ENCODE measurements at places on chromosomes 2 and 18.

GRCh38 chr18:22238036-22238435, 68.6 kb downstream of the GATA6 start:
- DNase-seq = no peak

GRCh38 chr2:72830273-72830672, 4.4 kb upstream of the EXOC6B start:
- no peak for DNase-seq

DNA sequence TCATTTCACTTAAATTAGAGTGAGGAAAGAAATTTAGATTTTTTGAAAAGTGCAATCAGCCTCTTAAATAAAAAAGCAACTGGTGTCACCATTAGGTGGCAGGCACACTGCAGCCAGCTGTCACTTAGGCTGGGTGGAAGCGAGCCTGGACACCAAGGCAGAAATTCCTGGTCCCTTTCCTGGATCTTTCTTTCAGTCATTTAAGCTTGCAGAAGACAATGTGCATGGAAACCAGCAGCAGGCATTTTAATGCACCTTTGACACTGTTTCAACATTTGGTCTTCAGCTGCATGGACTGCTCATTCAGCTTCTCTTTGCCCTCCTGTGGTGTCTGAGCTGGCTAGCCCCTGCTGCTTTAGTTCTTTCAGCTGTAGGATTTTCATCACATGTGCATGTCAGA, 61.0 kb downstream of the AQP4 start:
- no peak for DNase-seq

- no peak for DNase-seq
These were observed 1.5 kb upstream of the PROM2 start for GRCh38 chr2:95272781-95273180.

GRCh38 chr2:174325373-174326160, 9.2 kb upstream of the SP9 start:
- DNase-seq = no peak

DNA sequence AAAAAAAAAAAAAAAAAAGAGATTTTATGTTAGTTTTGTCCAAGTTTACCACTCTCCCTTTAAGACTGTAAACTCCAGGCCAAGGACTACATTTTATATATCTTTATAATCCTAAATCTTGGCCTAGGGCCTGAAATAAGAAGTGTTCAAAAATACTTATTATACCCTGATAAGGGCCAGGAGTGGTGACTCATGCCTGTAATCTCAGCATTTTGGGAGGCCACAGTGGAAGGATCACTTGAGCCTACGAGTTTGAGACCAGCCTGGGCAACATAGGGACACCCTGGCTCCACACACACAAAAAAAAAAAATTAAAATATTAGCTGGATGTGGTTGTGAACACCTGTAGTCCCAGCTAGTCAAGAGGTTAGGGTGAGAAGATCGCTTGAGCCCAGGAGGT, 12.7 kb downstream of the TRIP12 start:
- no peak for DNase-seq

DNA sequence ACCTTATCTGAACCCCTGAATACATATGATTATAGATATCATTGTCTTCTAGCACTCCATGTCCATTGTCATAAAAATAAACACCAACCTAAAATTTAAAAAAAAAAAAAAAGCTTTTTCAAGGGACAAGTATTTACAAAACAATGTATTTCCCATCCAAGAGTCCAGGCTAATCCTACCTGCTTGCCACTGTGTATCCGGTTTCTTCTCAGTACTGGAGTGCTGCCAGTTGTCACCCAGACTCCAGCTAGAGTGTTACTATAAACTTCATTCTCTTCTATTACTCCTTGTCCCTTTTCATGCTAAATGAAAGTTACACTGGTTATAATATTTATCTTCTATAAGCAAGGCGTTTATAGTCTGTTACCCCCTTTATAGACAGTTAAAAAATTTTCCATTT, 35.8 kb downstream of the MSH6 start:
- no peak for DNase-seq

GRCh38 chr2:235270956-235271355, 222.9 kb upstream of the AGAP1 start:
- DNase-seq = no peak

DNA sequence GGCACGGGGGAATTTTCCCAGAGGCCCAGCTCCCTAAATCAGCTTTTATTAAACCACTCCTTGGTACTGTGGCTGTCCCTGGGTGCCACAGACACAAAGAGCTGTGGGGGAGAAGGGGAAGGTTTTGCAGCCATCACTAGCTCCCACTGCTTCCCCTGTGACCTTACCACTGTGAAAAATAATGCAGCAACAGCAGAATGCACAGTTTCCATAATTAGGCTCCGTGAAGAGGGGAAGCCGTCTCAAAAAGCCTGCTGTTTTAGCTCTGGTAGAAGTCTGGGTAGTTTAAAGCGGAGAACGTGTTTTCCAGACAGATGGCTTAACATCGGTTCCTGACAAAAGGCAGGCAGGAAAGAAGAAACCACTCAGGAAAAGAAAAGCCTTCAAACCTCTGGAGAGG, 27.5 kb upstream of the CAB39 start:
- no peak for DNase-seq

DNA sequence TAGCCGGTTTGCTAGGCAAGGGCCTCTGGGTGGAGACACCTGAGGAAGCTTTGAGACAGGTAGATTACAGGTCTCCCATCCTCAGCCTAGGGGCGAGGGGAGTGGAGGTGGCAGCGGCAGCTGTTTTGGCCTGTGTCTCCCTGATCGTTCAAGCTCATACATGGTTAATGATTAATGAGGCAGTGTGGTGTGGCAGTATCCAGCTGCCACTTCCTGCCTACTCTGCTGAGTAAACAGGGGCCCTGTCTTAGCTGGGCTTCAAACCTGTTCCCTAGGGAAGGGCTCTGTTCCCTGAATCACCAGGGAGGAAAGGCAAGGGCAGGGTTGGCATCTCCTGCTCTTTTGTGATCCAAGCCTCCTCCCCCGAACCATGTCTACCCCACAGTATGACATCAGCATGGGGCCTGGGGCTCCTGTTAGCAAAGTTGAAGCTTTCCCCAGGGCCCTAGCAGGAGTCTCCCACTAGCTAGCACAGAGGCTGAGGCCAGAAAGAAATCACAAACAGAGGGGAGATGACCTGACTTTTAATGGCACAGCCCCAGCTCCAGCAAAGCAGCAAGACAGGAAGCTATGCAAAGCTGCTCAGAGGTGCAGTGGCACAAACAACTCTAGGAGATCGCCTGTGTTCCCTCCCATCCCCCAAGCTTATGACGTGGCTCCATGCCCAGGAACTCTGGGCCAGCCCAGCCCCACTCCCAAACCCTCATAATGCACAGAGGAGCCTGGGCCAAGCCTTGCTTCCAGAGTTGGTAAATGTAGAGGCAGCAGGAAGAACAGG, 3.7 kb upstream of the TUBA4B start:
- DNase-seq = peak; percentile 37

DNA sequence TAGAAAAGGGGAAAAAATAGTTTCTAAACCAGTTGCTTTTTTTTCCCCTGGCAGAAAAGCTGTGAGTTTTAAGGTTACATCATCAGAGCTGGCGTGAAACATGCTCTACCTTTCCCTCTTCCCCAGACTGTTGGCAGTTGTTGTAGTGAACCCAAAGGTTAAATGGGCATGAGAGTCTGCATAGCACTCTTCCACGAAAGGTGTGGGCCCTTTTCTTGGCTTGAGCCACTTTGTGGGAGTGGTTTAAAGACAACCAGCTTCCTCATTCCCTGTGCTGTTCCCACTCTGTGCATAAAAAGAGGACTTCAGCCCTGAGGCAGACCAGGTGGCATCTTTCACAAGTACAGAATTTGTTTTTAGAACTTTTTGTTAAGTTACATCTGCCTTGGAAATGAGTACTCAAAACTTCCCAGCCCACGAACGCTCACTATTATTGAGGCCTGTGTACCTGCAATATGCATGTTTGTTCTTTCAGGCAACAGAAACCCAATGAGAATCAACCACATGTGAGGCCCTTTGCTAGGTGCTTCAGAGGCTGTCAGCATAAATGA, 243.8 kb downstream of the BABAM2 start:
- DNase-seq = no peak

DNA sequence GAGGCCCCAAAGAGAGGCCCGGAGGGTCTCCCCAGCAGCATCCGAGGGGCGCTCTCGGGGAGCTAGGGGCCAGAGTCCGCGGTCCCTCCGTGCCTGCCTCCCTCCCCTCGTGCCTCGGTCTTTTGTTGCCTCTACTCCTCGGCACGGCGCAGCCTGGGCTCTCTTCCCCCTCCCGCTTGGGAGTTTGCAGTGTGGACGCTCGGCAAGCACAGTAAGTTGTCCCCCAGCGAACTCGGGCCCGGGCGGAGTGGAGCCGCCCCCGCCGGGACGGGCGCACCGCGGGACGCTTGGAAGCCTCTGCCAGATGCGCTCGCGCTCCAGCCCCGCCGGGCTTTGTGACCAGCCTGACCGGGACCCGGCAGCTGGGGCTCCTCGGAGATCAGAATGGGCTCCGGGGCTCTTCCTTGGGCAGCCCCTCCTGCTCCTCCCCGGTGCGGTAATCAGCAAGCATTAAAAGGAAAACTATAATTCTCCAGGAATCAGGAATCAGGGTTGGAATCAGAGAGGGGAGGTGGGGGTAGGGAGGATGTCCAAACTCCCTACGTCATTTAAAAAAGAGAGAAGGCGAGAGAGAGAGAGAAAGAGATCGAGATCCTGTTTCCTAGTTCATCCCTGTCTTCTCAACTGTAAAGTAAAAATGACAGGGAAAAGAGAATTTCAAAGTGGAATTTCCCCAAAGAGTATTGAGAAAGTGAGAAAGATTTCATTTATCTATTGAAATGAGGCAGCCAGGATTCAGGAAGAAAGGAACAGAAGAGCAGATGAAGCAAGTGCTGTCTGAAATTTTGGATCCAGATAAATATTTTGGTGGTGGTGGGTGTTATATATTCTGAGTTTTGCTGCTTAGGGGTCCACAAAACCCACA, 786 bp upstream of the TMEM200C start:
- DNase-seq = peak; percentile 37

GRCh38 chr18:11324510-11324909, 175.1 kb upstream of the PIEZO2 start:
- DNase-seq = no peak

DNA sequence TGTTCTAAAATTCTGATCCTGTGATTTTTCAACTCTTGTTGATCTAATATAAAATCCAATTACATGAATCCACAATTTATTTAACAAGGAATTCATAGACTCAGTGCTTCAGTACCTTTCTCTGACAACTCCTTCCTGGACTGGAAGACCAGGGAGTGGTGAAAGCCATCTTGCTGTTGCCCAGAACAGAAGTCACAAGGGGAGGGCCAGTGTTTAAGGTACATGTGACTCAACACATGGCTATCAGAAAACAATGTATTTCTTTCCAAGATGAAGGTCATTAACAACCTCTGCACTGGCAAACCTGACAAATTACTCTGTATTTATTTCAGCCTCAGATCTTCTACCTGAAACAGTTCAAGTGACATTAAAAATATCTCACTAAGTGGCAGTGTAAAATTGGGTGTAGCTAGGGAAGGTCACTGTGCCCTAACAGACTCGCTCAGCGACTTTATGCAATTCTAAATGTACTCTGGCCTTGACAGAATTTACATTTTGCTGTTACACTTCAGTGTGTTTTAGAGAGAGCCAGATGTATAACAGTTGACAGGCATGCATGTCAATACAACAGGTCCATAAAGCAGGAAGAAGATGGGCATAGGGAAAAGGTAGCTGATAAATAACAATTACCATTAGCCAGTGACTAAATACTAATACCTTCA, 75.4 kb downstream of the NCKAP5 start:
- DNase-seq = no peak

- DNase-seq = no peak
These were observed 44.1 kb downstream of the KLHL29 start for GRCh38 chr2:23429036-23429435.

DNA sequence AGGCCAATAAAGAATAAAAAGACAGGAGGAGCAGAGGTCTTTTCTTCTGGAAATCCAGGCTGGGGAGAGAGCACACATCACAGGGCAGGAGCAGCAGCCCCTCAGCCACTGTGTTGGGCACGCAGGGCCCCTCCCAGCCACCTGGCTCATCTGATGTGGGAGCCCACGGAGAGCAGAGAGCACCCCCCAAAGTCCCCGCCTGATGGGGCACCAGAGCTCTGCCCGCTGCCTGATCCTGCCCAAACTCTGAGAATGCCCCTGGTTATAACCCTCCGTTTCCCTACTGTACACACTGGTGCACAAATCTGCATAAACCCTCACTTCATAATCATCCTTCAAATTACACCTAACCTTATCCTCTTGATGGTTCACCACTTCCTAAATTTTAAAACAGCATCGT, 111.3 kb downstream of the HDAC4 start:
- DNase-seq = no peak

GRCh38 chr18:75369026-75369721, 58.3 kb downstream of the SMIM21 start:
- no peak for DNase-seq

DNA sequence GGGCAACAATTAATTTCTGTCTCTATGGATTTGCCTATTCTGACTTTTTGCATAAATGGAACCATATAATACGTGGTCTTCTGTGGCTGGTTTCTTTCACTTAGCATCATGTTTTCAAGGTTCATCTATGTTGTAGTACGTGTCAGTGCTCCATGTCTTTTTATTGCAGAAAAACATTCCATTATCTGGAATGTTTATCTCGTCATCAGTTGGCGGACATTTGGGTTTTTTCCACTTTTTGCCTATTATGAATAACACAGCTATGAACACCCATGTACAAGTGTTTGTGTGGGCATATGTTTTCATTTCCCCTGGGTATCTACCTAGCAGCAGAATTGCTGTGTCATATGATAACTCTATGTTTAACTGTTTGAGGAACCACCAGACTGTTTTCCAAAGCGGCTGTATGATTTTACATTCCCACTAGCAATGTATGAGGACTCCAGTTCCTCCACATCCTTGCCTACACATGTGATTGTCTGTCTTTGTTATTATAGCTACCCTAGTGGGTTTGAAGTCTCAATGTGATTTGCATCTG, 49.9 kb downstream of the MYO7B start:
- DNase-seq = no peak

GRCh38 chr2:70141212-70141901, 49.5 kb downstream of the C2orf42 start:
- no peak for DNase-seq

DNA sequence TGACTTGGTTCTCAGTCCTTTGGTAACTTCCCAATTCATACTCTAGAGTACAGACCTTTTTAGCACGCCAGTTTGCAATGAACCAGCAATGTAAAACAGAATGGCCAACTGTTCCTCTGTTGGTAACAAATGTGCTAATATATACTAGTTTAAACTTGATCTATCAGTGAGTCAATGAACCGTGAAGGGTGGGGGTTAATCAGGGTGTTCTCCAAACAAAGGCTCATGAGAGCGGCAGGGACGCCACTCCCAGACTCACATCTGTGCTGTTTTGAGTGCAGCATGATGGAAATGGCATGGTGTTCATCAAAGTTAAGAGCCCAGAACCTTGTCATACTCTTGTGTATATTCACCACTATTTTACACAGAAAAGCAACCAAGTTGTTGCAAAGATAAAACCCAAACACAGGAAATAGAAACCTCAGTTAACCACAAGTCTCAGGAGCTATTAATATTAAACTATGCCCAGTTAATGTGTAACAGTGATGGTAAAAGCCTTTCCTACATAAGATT, 70.3 kb downstream of the CERKL start:
- DNase-seq = no peak

DNA sequence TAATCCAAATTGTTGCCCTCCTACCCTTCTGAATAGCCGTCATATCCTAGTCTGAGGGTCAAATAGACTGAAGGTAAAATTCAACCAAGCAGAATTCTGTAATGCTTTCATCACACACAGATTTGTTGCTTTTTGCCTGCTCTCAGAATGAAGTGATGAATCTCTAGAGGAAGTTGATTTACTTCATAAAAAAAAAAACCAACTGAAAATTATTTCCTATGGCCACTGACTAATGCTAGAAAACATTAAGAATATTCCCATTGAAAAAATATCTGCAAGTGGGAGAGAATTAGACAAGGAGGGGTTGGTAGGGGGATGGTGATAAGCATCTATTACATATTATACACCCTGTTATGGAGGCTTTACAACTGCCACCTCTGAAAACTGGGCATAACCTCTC, 2.3 kb upstream of the IL1RL2 start:
- no peak for DNase-seq
